NCI-H1105 treated with DMSO at 0.1 percent for 48 hours (cell line): ENCODE measurements at places on chromosomes 4 and X.

DNA sequence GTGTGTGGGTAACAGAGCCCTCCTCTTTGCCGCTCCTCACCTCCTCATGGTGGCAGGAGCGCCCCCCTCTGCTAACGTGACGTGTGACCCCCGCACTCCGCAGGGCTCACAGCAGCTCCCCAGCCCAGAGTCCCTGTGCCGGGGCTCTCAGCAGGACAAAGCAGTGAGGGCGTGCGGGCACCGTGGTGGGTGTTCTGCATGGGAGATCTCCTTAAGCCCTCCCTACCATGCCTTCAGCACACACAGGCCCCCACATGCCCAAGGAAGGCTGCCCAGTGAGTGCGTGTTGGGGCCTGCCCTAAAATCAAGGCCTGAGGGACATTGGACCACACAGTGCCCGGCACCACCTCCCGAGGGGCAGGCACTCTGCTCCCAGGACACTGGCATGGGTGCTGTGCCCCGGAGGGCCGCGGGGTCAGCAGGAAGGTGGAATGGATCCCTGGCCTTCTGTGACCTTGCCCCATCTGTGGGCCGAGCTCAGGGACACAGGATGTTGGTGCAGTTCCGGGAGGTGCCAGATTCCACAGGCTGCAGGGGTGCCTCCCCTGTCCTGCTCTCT is 10.1 kb downstream of the PSAPL1 start:
- no peak for DNase-seq

DNA sequence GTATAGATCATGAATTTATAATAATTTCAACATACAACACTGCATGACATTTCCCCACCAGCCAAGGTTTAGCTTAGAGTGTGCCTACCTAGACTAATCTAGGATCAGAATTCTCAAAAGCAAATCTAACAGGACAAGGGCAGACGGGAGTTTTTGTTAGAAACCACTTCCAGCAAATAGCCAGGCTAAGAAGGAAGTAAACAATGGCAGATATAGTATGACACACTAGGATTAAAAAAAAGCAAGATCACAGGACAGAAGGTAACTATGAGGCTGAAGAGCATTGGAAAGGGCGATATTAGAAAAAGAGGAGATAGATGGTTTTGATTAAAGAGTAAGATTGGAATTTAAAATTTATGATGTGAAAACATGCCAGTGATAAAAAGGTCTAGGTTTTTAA is 124.8 kb downstream of the LRBA start:
- DNase-seq = no peak

DNA sequence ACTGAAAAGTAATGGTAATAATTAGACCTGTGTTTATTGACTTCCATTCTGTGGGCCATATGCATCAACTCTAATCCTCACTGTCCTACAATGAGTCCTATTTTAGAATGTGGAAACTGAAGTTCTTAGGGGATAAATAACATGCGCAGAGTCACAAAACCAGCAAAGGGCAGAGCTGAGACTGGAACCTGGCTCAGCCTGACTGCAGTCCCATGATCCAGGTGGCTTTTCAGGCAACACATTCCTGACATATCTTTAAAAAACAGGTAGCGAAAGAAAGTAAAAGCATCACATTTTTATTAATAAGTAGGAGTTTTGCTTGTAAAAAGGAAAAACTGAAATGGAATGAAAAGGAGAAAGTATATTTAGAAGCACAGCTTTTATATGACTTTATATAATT is 34.7 kb upstream of the PRSS48 start:
- DNase-seq = no peak

GRCh38 chrX:69543572-69543971 is 39.4 kb downstream of the NALF2 start:
- DNase-seq = no peak

DNA sequence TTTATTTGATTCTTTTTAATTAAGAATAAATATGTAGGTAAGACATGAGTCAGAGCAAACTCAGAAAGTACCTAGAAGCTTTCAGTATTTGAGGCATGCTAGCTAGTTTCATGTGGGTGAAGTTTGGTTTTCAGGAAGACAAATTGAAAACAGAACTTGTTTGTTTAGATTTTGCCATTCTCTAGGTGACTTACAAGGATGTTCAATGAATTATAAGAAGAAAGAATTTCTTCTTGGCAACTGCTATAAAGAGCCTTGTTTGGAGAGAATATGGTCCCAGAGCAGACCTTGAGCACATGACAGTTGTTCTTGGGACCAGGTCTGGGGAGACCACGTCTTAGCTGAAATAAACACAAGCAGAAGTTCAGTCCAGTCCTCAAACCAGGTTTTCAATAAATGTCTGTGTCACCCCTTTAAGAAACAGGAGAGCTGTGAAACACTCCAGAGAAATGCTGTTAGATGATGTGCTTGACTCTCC is 38.0 kb upstream of the IL21 start:
- DNase-seq = no peak
